ENCODE measurements at places on chromosomes 1 and 21. TPM values are rescaled to one million over a fixed set of nuclear protein-coding genes. Genes with fewer than 3 reads are reported as not detected.

The CD84 gene
- total RNA-seq = 7.7 TPM

The DAB1 gene
- total RNA-seq = 1.8 TPM

The LRRC53 gene
- not detected for total RNA-seq

The GREM2 gene
- total RNA-seq = not detected

The C1QB gene
- 133 TPM for total RNA-seq

The PALMD gene
- total RNA-seq = 104 TPM

The PSMA5 gene
- total RNA-seq = 62.8 TPM

The MYOC gene
- 7.4 TPM for total RNA-seq

The ADORA1 gene
- 27.9 TPM for total RNA-seq

The CLEC20A gene
- total RNA-seq = not detected

The CYP4B1 gene
- total RNA-seq = 7.2 TPM

The IFI6 gene
- 143 TPM for total RNA-seq

The EDN2 gene
- 1.2 TPM for total RNA-seq

The SH2D1B gene
- 0.27 TPM for total RNA-seq

The ASCL5 gene
- total RNA-seq = not detected

The PLA2G2C gene
- total RNA-seq = not detected

The NMNAT1 gene
- total RNA-seq = 19.1 TPM

The NBPF3 gene
- total RNA-seq = 6.8 TPM

The JTB gene
- 89.6 TPM for total RNA-seq

The BARHL2 gene
- not detected for total RNA-seq

The PIGR gene
- 0.16 TPM for total RNA-seq
